ENCODE measurements at places on chromosomes 16 and 17. TPM values are rescaled to one million over a fixed set of nuclear protein-coding genes. Genes with fewer than 3 reads are reported as not detected.

DNA sequence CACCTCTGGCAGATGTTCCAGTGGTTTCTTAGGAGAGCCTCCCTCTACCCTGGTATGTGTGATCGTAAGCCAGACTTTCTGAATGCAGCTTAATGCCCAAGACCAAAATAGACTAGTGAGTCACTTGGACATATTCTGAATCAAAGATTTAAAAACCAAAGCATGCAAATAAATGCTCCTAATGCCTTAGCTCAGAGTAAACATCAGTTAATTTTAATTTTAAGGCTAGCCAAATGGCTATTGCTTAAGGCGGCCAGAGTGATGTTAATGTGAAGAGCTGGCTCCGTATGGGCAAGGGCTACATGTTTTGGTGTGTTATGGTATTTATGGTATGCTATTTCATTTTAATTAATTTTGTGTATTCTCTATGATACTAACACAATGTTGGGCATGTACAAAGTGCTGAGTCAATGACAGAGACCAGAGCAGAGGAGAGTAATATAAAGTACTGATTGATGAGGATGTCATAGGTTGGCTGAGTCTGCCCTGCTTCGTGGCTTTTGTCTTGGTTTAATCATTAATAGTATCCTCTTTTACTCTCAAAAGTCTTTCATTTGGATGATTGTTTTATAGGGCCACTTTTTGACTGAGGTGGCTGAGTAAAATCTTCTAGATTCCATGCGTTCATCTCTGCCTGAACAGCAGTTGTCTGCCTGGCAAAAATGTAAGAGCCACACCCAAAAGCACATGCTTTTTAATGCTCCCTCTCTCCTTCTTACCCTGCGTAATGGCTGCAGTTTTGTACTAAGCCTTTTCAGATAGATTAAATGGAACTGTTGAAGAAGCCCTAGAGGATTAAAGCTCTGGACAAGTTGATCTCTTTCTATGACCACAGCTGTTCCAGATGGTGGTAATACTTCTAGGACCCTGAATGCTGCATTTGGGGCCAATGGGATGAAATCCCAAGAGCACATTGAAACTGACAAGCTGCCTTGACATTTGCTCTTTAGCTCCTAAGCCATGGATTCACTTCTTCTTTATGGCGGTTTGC is 59.6 kb downstream of the MAP2K6 start:
- no peak overlapping the region for H3K27ac ChIP-seq
- no peaks in the 10 kb centered on the region for H3K27me3 ChIP-seq
- no peak overlapping the region for H3K4me3 ChIP-seq

GRCh38 chr17:58665946-58666857 is 25.6 kb downstream of the TEX14 start:
- H3K27me3 ChIP-seq, result no peaks in the 10 kb centered on the region
- no peak for DNase-seq

DNA sequence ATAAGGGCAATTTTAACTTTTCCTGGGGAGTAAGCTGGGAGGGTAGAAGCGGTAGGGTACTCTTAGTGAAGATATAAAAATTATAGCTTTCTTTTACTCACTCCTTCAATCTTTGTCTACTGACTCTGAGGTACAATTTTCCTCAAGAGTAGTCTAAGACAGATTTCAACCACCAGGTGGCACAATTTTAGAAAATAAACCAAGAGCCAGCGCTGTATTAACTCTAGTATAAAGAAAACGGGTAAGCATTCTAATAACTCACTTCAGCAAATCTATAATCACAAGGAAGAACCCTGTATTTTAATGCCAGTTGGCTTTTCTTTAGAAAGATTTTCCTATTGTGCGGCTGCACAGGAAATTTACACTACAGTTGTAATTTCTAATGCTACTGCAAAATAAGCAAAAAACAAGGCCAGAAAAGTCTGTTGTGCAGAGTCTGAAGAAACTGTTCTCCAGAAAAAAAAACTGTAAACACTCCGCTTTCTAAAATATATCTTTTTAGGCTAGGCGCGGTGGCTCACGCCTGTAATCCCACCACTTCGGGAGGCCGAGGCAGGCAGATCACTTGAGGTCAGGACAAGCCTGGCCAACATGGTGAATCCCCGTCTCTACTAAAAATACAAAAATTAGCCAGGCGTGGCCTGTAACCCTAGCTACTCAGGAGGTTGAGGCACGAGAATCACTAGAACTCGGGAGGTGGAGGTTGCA is 1.9 kb downstream of the CMC2 start:
- H3K4me3 ChIP-seq, result peak overlapping the region; percentile 70
- no peak for DNase-seq
- H3K27ac ChIP-seq, result no peak overlapping the region

FBXO39 gene
- total RNA-seq, result not detected
